COLO829 (cell line): ENCODE measurements at places on chromosomes 7 and 10.

DNA sequence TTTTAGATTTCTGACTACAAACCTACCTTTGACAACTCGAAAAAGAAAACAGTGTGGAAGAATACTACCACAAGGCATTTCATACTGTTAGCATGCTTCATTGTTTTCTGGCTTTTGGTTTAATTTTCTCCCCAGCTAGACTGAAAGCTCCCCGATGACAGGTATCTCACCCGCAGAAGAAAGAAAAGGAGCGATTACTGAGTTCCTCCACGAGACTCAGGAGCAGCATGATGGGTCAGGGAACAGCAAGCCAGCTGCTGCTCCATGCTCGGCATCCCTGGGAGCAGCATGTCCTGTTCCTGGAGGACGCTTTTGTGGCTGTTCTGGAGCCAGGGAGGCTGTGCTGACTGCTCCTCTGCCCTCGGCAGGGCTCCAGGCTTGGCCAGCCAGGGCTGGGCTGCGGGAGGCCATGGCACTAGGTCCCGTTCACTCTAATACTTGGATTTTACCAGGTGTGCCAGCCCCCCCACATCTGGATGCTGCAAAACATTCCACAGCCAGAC is 133.4 kb downstream of the PRKAG2 start:
- DNase-seq = no peak

DNA sequence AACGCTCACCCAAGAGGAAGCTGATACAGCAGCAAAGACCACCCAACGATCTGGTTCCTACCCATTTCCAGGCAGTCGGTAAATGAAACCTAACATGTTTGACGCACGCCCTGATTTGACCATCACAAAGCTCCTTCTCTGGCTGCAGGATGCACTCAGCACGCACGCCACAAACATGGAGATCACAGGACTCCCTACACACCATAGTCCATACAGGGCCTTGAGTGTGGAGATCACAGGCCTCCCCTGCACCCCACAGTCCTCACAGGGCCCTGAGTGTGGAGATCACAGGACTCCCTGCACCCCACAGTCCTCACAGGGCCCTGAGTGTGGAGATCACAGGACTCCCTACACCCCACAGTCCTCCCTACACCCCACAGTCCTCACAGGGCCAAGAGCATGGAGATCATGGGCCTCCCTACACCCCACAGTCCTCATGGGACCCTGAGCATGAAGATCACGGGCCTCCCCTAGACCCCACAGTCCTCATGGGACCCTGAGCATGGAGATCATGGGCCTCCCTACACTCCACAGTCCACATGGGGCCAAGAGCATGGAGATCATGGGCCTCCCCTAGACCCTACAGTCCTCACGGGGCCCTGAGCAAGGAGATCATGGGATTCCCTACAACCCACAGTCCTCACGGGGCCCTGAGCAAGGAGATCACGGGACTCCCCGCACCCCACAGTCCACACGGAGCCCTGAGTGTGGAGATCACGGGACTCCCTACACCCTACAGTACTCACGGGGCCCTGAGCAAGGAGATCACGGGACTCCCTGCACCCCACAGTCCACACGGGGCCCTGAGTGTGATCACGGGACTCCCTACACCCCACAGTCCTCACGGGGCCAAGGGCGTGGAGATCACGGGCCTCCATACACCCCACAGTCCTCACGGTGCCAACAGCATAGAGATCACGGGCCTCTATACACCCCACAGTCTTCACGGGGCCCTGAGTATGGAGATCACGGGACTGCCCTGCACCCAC is 409.2 kb downstream of the DNAJB6 start:
- no peak for DNase-seq

- DNase-seq = no peak
These were observed 53.9 kb downstream of the ARHGAP22 start for GRCh38 chr10:48550977-48551376.

DNA sequence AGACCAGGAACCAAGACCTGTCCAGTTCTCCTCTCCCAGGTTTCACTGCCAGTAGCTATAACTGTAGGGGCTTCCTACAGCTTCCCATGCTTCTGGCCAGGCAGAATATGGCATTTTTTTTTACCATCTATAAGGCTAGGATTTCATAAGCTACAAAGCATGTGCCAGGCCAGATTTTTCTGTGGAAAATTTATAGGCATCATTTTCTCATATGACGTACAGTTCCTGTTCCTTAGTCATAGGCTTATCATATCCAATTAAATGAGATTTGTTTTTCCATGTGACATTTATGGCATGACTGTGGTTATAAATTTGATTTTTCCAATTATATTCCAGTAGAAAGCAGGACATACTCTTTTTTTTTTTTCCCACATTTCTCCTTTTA is 208.6 kb upstream of the NPY start:
- no peak for DNase-seq

DNA sequence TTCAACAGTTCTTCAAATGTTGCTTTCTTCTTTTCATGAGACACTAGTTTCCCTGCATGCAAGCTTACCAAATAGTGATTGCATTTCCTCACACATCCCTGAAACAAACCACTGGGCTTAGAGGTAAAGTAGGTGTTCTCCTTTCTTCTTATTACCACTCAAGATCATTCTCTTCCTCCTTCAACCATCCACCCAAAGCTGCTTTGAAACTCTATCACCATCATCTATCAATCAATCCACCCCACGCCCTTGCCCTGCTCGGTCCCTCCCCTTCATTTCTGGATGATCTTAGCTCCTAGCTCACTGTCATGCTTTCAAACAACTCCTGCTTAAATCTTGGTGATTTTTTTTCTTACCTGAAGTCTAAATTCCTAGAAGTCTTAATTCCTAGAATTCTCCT is 18.9 kb downstream of the HYCC1 start:
- no peak for DNase-seq

- DNase-seq = no peak
These were observed at the start of gene CH25H for GRCh38 chr10:89207181-89207800. TSS of gene CH25H (minus strand) at chr10:89207317. CDS start at chr10:89207292, 25 bp downstream.
